ENCODE measurements at places on chromosomes 6 and 20. TPM values are rescaled to one million over a fixed set of nuclear protein-coding genes. Genes with fewer than 3 reads are reported as not detected.

VSTM2L gene
- total RNA-seq = 15.9 TPM

ASIP gene
- total RNA-seq = not detected

MATN4 gene
- not detected for total RNA-seq

DNA sequence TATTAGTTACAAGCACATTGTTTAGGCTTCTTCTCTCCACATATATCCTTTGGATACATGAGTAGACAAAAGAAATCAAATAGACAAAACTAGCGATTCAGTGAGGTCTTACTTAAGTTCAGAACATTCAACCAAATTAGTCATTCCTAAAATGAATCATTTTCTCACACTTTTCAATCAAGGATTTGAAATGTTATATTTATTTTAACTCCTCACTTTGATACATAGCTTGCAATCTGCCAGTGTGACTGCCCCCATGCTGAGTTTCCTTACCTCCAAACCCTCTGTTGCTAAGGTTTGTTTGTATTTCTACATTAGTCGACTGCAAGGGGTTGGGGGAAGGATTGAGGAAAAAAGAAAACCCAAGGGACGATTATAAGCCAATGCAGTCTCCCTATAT, 3.5 kb upstream of the MOXD1 start:
- DNase-seq = no peak

- DNase-seq = no peak
Measured at GRCh38 chr6:30319146-30319835, 7.4 kb upstream of the TRIM39 start.

All from glutamatergic neuron (in vitro differentiated cells).